ENCODE measurements at places on chromosomes 11 and 22.

DNA sequence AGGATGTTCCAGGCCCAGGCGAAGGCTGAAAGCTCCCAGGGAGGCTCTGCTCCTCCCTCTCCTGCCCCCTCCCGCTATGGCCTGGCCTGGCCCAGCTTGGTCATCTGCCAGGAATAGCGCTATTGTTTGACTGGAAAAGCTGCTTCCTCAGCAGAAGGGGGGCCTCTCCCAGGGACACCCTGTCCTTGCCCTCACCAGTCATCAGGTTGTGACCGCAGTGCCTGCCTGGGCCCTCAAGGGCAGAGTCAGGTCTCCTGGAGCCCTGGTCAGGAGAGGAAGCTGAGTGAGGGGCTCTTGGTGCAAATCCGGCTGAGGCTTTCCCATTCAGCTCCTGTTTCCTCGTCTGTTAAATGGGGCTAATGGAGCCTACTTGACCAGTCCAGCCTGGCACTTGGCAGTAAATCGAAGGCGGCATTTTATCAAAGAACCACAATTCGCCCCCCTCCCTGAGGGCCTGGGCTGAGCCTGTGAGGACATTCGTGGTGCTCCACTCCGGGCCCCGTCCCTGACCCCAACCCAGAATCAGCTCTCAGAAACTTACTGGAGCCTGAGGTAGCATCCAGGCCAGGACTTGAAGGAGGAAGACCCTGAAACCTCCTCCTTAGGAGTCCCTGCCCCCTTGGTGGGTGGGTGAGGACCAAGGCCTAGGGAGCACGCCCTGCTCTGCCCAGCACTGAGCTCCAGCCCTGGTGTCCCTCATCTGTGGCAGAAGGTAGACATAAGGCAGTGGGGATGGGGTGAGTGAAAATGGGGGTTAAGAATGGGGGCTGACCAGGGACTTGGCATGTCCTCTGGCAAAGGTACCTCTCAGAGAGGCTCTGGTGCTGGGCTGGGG lies 2.0 kb upstream of the CASTOR1 start:
- DNase-seq, result no peak

- no peak for DNase-seq
Observed at GRCh38 chr11:100709233-100709957, 22.3 kb downstream of the ARHGAP42 start.

GRCh38 chr11:44275961-44276550 lies 33.9 kb downstream of the ALX4 start:
- DNase-seq, result no peak

- DNase-seq, result no peak
Observed at GRCh38 chr22:28095316-28096095, 176.4 kb upstream of the PITPNB start.

Measured in activated T-cell treated with anti-CD3 and anti-CD28 coated beads, Interleukin-2, amount 50 U/mL, for 1 hour (primary cell).